Activated CD4-positive, alpha-beta T cell treated with anti-CD3 and anti-CD28 coated beads for 4 hours (primary cell): ENCODE measurements at places on chromosomes 1 and 21.

DNA sequence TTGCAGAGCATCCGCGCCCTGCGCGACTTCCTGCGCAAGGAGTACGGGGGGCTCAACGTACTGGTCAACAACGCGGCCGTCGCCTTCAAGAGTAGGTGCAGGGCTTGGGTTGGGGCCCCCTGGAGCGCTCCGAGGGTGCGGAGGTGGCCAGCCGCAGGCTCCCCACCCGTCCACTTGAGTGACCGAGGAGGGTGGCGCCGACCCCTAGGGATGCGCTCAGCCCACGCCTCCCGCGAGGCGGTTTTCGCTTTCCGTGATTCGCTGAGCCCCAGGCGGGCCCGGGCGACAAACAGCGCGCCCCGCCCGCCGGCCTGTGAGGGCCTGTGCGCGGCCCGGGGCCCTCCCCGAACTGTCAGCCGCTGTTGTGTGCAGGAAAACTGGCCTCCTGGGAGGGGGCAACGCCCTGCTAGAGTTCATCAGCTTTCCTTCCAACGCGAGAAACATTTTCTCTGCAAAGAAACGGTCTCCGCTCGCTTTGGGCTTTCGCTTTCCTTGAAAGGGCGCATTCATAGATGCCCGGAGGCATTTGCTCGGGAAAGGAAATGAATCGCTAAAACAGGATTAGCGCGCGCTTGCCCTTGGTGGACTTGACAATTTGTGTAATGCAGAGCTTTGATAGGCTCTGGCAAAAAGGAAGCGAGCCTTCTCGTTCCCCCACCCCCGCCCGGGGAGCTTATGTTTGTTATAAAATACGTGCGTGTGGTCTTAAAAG lies 668 bp downstream of the CBR3 start:
- peak; percentile 37 for DNase-seq

DNA sequence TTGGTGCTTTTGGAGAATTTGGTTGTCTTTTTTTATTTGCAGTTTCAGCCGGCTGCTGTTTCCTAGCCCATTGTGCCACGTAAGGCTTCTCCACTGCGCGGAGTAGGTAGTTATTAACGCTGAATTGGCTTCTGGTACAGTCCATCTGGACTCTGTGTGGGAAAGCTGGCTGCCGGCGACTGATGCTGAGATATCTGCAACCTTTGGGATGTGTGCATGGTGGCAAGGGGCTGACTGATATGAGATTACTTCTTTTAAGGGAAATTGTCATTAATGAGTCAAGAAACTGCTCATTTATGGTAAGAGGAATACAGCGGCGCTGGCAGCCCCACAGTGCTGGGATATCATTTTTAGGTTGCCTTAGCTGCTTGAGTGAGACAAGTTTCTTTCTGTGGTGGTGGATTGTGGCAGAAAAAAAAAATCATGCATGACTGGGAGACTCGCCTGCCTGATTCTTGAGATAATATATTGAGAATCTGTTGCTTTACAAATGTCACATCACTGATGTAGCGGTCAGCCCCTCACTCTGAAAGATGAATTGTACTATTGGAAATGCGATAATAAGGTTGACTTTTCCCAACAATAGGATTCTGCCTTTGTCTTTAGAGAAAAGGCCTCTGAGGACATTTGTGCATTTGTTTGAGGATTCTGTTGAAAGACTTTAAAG lies 2.5 kb upstream of the ELAVL4 start:
- no peak for DNase-seq

GRCh38 chr1:39268112-39268581 lies 63.7 kb downstream of the MACF1 start:
- DNase-seq: no peak

DNA sequence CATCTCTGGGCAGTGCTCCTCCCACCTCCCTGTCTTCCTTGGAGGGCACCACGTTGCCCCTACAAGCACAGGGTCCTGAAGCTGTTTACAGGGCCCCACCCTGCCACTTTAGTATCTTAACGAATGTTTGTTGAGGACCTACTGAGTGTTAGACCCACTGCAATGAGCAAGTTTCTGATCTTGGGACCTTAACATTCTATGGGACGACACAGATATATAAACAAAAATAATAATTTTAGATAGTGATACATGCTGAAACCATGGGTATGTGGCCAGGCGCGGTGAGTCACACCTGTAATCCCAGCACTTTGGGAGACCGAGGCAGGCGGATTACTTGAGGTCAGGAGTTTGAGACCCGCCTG lies 10.1 kb downstream of the ENTREP3 start:
- no peak for DNase-seq
